ENCODE measurements at places on chromosomes 3 and 15. TPM values are rescaled to one million over a fixed set of nuclear protein-coding genes. Genes with fewer than 3 reads are reported as not detected.
A peak's percentile ranks its signal among the peaks of the same experiment; 100 is the strongest.

- DNase-seq, result peak; percentile 42
These were observed 1.7 kb downstream of the CMTM8 start for GRCh38 chr3:32240159-32240545.

GRCh38 chr3:138148503-138148902 is 16.3 kb upstream of the A4GNT start:
- DNase-seq, result no peak

GRCh38 chr3:53286727-53287126 is 30.9 kb upstream of the TKT start:
- no peak for DNase-seq

Gene CYP8B1
- not detected for total RNA-seq

Gene RETNLB
- 2.2 TPM for total RNA-seq

- no peak for DNase-seq
These were observed 7.1 kb downstream of the RAB43 start for GRCh38 chr3:129114455-129114854.
